ENCODE measurements at places on chromosomes 3 and 15.

- no peak for DNase-seq
These were observed 62.2 kb upstream of the PAQR5 start for GRCh38 chr15:69236505-69236904.

- no peak for DNase-seq
These were observed 25.4 kb upstream of the AVEN start for GRCh38 chr15:34064438-34064837.

GRCh38 chr15:79944622-79945021, 26.4 kb downstream of the BCL2A1 start:
- no peak for DNase-seq

DNA sequence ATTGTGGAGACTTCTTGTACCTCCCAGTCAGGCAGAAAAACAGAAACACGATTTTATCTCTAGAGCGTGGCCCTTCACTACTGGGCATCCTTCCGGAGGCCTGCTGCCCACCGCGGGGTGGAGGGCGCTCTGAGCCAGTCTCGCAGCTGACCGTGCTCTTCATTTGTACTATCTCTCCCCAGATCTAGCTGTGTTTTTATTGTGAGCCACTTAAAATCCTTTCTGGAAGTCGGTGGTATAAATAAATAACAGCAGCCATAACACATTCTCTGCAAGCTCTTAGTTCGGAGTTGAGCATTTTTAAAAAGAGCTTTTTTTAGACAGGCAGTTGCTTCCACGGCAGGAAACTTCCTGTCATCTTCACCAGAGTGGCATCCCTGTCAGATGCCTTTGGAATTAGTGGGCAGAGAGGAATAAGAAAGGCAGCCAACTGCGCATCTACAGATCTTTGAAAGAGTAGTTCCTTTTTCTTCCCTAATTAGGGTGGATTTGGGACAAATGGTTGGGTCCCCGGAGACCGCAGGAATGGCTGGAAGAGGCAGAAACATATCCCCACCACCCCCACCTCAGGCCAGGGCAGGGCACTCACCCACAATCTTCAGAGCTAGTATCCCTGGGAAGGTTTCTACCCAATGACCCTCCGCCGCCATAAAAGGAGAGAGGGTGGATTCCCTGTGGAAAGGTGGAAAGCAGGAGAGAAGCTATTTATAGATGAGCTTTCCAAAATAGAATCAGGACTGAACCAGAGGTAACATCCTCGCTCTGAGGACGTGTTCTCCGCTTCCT, 91.1 kb downstream of the TOP2B start:
- peak; percentile 90 for DNase-seq

- DNase-seq = peak; percentile 22
These were observed 46.3 kb upstream of the SLC41A3 start for GRCh38 chr3:126130081-126130855.

GRCh38 chr3:115885621-115886020, 262.3 kb downstream of the GAP43 start:
- no peak for DNase-seq

DNA sequence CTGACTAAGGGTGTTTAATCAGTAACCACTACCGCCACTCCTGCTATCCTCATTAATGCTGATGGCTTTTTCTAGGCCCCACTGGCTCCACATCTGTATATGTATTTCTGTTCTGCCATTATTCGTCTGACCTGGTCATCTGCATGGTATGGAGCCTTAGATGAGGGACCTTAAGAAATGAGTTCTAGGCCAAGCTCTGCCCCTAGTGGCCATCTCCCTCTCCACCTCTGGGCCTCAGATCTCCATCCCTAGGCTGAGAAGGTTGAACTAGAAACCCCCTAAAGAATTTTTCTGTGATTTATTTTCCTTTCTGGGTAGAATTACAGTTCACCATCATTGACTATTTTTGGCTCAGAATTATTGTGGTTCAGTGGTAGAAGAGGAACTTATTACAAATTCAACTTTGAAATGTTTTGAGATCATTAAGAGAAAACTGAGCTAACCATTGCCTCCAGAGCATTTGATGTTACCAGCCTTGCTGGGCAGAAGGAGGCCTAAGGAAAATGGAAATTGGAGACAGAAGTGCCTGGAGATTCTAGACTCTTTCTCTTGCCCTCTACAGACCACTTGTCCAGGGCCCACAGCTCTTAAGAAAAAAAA, 325.2 kb upstream of the NR2E3 start:
- DNase-seq = no peak

- DNase-seq = no peak
These were observed 992.2 kb downstream of the DIPK2A start for GRCh38 chr3:144963810-144964209.

GRCh38 chr3:128734523-128735189, 8.7 kb downstream of the RAB7A start:
- no peak for DNase-seq

All from SJSA1 (cell line).